T-cell (primary cell): ENCODE measurements at places on chromosomes 3 and 15.

DNA sequence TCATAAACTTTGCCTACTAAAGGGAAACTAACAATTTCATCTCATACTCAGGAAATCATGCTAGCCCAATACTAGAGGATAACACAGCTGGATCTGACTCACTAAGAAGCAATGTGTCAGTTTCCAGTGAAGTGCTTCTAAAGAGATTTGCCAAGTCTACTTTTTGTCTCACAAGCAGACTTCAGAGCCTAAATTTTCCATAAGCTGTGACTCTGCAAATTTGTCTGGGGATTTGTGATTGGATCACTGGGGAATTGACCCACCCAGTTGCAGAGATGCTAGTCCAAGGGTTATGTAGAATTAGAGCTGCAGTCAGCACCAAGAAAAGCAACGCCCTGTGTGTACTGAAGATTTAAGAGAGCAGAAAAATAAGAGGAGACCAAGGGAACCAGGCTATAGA is 647.1 kb downstream of the NTRK3 start:
- DNase-seq, result no peak

DNA sequence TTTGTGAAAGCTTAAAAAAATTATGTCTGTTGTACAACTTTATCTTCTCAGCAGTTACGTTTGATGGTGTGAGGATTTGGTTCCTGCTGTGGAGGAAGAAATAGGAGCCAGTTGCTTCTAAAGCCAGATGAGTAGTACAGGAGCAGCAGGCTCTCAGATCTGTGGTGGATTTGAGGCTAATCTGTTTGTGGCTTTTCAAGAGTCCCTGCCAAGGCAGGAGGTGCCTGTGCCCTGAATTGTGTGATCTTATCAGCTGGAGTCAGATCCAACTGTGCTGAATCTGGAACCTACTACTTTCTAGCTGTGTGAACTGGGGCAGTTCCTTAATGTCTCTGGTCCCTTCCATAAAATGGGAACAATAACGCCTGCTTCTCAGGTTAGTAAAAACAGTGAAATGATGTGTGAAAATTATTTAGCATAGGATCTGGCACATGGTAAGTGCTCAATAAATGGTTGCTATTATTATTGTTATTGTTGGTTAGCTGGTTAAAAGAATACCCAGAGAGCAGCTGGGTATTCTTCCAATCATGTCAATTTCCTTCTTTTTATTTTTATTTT is 7.7 kb downstream of the CLDN11 start:
- no peak for DNase-seq

DNA sequence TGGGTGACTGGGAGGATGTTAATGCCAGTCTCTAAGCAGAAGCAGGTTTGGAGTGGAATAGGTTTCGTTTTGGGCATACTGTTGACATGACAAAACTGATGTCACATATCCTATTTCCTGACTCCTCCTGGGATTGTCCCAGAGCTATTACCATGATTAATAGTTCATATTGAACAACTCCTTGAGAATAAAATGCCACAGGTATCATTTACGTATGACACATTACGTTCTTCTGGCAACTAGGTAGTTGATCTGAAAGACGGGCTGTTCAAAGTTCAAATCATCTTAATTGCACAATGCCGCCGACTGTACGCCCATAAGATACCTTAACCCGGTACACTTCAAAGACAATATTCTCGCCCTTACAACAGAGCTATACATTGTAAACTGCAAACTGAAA is 1.4 kb upstream of the RAB5A start:
- no peak for DNase-seq

- no peak for DNase-seq
Measured at GRCh38 chr3:94607778-94608177, 544.9 kb downstream of the NSUN3 start.

GRCh38 chr3:112629425-112629824 is 11.5 kb downstream of the CCDC80 start:
- DNase-seq, result no peak

- no peak for DNase-seq
Measured at GRCh38 chr3:38755130-38755529, 60.9 kb downstream of the SCN10A start.
